ENCODE measurements at places on chromosomes 16 and 17. TPM values are rescaled to one million over a fixed set of nuclear protein-coding genes. Genes with fewer than 3 reads are reported as not detected.

The BTBD17 gene
- total RNA-seq: not detected

The PGAP6 gene
- 132 TPM for total RNA-seq

The GNG13 gene
- total RNA-seq: not detected

The MLKL gene
- total RNA-seq: 35.3 TPM

The ABCC11 gene
- not detected for total RNA-seq

The SLC16A13 gene
- total RNA-seq: 2.2 TPM

The BCL6B gene
- total RNA-seq: 140 TPM

The SMIM5 gene
- 0.09 TPM for total RNA-seq

The ZFP90 gene
- total RNA-seq: 20.2 TPM
